MCF 10A (cell line): ENCODE measurements at places on chromosomes 12 and 14. TPM values are rescaled to one million over a fixed set of nuclear protein-coding genes. Genes with fewer than 3 reads are reported as not detected.

GRCh38 chr14:21535545-21536417 is 9.6 kb upstream of the SALL2 start:
- DNase-seq, result no peak

The KITLG gene
- total RNA-seq, result 3.9 and 4.8 TPM in 2 replicates

The SERPINA3 gene
- 44.5 and 54.5 TPM in 2 replicates for total RNA-seq

The AKAP5 gene
- total RNA-seq, result 0.14 and 0.22 TPM in 2 replicates

- no peak for DNase-seq
Observed at GRCh38 chr12:44674875-44675274, 201.2 kb downstream of the NELL2 start.

DNA sequence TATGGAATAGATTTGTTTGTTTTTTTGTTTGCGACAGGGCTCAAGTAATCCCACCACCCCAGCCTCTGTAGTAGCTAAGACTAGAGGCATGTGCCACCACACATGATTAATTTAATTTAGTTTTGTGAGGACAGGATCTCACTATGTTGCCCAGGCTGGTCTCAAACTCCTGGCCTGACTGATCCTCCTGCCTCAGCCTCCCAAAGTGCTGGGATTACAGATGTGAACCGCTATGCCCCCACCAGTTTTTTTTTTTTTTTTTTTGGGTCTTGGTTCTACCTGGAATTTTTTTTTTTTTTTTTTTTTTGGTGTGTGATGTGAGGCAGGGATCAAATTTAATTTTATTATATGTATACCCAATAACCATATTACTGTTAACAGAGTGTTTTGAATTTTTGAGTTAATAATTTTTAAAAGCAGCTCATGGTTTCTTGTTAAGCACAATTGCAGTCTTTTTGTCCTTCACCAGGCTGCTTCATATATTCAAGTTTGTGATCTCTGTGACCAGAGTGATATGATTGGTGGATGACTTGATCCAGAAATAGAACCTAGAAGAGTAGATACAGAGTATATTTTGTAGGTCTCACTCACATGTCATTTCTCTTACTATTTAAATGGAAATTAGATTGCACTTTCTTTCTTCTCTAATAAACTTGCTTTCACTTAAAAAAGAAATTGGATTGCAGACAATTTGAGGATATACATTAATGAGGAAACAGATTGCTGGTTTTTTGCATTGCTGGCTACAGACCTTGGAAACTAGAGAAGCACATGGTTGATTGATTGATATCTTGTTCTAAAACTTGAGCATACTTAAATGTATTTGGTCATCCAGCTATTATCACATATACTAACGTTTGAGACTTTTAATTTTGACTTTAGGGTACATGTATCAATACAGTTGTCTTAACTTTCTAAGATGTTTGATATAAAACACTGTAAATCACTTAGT is 13.2 kb downstream of the ADIPOR2 start:
- no peak for DNase-seq

DNA sequence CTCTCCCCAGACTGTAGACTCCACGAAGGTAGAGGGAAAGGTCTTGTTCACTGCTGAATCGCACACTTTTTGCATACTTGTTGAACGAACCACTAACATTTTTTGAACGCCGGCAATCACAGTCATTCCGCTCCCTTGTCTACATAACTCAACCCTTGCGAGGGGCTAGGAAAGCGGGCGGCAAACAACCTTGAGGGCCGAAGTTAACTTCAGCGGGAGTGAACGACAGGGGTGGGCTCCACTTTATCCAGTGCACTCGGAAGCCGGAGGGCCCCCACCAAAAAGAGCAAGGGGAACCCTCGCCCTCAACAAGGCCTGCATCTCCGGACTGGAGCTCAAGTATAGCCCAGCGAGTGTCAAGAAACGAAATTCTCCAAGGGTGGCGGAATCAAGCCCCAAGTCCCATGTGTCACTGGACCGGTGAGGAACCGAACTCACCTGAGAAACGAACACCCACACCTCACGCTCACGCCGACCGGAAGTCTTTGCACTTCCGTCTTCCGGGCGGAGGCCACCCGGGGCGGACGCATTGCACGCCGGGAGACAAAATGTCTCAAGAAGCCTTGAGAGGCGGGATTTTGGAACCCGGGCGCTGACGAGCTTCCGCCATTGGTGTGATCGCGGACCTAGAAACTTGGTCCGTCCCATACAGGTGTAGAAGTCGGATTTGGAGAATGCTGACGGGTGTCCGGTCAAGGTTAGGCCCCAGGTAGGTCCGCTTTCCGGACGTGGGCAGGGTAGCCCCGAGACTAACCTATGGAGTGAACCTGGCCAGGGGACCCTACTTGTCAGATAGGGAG is at the start of gene LLPH:
TSS of gene LLPH (minus strand) at position 484 of the 800 bp plus-strand sequence. CDS start 1,644 bp downstream, outside the sequence.
- DNase-seq, result peak; percentile 93

DNA sequence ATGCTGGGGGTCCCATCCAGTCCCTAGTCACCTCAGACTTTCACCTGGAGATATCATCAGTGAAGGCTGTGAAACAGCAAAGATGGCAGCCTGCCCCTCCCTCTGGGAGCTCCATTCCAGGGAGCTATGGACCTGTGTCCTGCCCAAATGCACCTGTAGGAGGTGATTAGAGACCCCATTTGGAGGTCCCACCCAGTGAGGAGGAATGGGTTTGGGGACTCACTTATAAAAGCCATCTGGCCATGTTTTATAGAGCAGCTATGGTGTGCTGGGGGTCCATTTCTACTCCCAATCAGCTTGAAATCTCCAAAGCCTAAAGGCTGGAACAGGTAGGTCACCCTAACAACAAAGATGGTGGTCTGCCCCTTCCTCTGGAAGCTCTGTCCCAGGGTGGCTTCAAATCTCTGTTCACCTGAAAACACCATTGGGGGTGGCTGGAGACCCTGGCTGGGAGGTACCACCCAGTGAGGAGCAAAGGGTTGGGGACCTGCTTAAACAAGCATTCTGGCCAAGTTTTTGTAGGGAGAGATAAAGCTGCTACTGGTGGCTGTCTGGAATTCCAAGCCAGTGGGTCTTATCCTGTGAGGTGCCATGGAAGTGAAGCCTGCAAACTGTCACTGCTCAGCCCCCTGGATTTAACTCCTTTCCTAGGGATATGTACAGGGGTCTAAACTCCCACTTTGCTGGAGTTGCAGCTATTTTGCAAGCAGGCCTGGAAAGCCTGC is 182.3 kb downstream of the RASSF9 start:
- DNase-seq, result no peak

The CATSPERB gene
- 0.71 and 1.1 TPM in 2 replicates for total RNA-seq

The SERPINA1 gene
- total RNA-seq, result 38.1 and 42.5 TPM in 2 replicates

DNA sequence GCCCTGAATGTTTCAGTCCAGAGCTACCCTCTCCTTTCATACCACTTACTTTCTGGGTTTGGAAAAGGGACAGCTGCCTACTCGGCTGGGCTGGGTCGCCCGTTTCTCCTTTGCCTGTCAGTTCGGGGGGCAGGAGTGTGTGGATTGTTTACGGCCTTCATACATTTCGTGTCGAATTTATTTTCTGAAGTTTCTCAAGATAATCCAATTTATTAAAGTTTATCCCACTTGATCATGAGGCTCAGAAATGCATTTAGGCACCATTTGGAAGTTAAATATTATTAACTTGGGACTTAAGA is 608 bp downstream of the ZNF410 start:
- no peak for DNase-seq

- no peak for DNase-seq
Observed at GRCh38 chr12:57693317-57693658, 644 bp upstream of the OS9 start.

DNA sequence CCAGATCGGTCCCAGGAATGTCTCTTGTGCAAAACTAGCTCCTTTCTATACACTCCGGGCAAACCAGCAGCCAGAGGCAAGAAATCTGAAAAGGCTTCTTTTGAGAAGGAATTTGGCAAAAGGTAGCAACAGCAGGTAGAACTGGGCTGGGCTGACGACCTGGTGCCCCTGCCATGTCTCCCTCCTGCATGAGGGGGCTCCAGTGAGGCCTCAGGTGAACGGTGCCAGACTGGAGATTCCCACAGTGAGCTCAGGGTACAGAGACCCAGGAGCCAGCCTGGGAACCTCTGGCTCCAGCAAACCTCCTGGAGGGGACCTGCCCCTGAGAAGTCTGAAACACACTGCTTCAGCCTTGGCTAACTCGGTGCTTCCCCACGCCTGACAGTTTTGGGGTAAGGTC is 10.8 kb downstream of the ITPK1 start:
- DNase-seq, result peak; percentile 29

The RPGRIP1 gene
- total RNA-seq, result not detected in 2 replicates
